ENCODE measurements at places on chromosomes 16 and 17.

DNA sequence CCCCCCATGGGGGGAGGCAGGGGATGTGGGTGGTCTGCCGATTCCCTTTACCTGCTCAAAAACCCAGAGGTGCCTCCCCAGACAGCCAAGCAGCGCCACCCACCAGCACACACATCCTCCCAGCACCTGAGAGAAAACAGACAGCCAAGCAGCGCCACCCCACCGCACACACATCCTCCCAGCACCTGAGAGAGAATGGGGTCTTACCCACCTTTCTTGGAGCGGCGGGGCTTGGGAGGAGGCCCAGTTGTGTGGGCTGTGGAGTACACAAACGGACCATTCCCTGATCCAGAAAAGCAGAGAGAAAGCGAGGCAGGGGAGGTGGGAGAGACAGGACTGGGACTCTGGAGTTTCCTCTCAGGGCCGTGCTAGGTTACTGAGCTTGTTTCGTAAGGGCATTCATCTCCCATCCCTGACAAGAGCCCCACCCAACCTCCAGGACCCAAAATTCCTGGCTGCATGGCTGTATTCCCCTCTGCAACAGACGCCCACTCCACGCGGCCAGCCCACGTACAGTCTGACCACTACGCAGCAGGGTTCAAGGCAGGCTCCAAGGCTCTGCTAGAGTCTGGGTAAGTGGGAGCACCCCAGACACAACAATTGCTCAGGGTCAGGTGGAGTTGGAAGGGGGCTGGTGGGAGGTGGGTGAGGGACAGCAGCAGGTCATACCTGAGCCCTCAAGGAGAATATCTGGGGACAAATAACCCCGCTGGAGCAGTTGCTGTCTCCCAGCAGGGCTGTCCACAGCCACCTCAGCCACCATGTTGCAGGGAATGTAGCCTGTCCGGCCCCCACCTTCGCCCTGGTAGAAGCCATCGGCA, 22.3 kb downstream of the TSPOAP1 start:
- no peak for DNase-seq

DNA sequence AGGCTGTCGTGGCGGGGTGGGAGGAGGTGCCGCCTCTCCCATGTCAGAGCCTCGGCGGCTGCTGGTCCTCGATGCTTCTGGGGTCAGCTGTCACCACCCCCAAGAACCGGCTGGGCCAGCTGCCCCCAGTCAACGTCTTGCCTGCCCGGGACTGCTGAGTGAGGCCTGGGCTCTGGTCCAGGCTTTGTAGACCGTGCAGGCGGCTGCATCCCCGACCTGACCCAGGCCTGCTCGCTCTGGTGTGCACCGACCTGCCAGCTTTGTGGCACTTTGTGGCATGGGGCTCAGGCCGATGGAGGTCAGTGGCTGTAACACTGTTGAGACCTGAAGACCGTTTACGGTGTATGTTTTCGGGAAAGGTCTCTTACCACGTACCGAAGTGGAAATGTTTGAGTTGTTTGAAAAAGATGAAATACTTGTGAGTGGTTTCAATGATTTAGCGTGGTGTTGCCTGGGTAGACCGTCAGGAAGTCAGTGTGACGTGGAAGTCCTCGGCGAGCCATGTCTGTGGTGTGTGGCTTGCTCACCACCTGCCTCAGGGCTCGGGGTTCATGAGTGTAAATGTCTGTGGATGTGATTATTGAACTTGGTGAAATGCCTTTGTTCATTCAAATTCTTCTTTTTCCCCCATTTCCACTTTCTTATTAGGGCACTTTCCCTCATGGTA, 53.2 kb upstream of the ZNF750 start:
- no peak for DNase-seq

GRCh38 chr16:14013571-14014283, 57.4 kb upstream of the MRTFB start:
- DNase-seq: peak; percentile 44

- DNase-seq: no peak
Measured at GRCh38 chr16:50941681-50942080, 199.8 kb downstream of the CYLD start.

GRCh38 chr16:56354746-56355145, 70.6 kb downstream of the AMFR start:
- DNase-seq: no peak

GRCh38 chr17:50603340-50603739, 31.3 kb upstream of the ABCC3 start:
- DNase-seq: no peak

DNA sequence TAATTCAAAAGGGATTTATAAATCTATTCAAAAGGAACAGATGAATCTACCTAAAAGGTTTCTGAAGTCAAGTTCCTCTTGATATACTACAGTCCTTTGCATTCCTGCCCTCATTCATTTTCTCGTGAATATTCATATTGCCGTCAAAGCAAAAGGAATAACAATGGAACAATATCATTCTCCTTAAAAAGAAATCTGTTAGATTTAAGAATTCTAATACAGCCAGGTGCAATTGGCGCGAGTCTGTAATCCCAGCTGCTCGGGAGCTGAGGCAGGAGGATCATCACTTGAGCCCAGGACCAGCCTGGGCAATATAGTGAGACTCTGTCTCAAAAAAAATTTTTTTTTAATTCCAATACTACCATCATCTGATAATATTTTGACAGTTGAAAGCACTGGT, 130.3 kb downstream of the BRIP1 start:
- DNase-seq: no peak

DNA sequence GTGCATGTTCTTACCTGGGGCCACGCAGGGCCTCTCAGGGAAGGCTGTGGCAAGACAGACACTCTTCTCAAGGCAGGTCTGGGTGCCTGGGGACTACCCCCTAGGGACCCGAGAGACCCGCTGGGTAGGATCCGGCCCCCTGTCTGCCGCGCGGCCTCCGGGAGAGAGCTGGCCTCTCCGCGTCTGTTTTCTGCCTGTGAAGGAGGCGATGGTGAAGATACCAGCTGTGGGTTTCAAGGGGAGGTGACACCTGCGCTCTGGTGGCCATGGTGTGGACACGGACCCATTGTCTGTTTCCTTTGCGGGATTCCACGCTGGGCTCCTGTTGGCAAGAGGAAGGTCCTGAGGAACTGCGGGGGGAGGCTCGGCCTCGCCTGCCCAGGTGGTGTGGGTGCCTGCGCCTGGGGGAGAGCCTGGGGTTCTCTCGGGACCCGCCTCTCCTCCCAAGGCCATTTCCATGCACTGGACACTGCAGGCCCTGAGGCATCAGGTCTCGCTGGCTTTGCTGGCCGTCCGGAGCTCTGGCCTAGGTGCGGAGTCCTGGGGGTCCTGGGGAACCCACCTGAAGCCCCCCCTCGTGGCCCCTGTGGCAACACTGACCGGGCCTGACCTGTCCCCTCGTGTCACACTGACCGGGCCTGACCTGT, 12.2 kb upstream of the METRNL start:
- no peak for DNase-seq

GRCh38 chr16:19502395-19503131, 19.3 kb downstream of the GDE1 start:
- DNase-seq: peak; percentile 54

DNA sequence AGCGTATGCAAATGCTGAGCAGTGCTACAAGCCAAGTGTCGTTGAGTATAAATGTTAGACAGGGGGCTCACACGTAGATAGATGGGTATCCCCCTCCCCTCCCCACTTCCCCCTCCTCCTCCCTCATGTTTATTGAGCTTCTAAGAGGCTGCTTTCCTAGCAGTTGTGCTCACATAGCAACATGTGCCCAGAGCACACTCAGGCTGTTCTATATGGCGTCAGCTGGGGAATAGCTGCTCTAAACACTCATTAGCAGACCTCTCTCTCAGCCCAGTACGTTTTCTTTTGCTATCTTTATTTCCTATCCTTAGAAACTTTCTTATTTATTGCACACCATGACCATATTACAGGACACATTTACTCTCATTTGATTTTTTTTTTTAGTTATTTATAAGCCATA, 1.8 kb downstream of the KCNJ2 start:
- peak; percentile 70 for DNase-seq

DNA sequence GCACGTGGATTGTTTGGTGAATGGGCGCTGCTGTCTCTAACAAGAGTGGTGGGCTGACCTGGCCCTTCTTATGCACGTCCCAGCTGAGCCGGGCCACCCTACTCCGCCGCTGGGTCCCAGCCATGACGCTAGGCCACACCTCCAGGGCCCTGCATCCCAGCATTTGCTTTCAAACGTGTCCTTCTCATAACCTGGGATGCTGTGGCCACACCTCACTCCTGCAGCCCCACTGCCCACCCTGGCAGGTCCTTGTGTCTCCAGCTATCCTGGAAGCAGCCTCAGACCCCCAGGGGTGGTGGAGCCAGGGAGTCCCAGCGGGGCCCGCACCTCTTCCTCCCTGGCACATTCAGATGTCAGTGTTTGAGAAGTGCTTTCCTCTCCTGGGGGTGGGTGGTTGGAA, 168.6 kb downstream of the IRF8 start:
- DNase-seq: no peak

- no peak for DNase-seq
Measured at GRCh38 chr17:77455111-77455890, 314.5 kb downstream of the SEC14L1 start.

DNA sequence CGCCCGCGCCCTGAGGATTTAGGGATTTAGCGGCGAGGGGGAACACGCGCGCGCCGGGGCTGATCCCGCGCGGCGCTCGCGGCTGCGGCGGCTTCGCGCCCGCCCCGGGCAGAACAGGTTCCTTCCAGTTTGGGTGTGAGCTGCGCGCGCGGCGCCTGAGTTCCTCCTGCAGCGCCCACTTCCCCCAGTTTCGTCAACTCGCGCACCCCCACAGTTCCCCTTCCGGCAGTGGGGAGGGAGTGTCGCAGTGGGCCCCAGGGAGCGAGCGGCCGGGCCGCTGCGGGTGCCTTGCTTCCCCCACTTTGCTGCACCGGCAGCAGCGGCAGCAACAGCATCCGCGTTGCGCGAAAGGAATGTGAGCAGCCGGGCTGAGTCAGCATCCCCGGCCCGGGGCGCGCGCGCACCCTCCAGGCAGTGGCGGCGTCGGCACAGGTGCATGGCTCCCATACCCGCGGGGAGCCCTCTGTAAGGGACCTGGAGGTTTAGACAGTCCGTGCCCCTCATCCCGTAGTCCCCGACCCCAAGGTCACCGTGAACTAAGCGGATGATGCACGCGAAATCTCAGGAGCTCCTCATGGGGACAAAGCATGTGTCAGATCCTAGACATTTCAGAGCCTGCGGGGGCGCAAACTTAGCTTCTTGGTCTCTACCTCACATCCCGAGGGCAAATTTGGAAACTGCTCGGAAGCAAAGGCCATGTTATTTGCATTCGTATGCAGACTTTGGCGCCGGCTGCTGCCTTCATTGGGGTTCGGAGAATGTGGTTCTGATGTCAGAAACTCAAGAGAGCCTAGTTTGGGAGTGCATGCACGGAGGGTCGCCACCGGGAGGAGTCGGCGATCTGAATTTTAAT, 767 bp downstream of the ARSG start:
- peak; percentile 25 for DNase-seq

DNA sequence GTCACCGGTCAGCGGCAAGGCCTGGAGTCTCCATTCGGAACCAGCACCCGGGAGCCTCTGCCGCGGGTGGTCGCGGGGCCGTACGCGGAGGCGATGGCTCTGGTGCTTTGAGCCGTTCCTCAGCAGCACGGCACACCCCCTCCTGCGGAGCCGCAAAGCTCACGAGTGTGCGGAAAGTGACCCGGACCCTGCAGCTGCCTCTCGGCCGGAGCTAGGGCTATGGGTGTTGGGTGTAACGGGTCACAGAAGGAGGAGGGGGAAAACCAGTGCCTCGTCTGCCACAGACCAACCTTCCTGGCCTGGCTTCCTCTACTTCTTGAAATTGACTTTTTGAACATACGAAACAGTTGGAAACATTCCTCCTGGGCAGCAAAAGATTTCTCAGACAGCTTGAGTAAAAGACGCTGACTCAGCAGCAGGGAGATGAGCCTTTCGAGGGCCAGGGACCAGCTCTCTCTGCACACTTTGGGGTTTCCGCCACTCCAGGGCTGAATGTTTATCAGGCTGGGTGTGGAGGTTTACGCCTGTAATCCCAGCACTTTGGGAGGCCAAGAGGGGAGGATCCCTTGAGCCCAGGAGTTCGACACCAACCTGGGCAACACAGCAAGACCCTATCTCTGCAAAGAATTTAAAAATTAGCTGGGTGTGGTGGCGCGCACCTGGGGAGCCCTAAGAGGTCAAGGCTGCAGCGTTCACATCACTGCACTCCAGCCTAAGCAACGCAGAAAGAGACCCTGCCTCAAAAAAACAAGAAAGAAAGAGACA, 26.4 kb upstream of the PITPNA start:
- no peak for DNase-seq
